ENCODE measurements at places on chromosomes 3 and 15.

GRCh38 chr15:56366211-56366610, 985 bp downstream of the TEX9 start:
- no peak for DNase-seq

DNA sequence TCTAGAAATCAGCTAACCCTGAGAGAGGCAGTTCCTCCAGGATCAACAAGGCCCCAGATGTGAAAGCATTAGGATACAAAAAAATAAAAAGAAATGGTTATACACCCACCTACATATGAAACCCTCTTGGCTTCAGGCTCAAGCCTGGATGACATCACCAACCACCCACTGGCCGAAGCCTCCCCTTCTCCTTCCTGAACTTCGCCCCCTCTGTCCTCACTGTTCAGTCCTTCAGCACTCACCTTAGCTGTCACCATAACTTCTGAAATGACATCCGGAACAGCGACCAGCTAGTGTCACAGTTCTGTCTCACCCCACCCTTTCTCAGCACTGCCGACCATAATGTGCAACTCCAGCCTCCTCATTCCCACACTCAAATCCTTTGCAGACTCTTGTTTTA, 98.7 kb downstream of the PLCH1 start:
- no peak for DNase-seq

DNA sequence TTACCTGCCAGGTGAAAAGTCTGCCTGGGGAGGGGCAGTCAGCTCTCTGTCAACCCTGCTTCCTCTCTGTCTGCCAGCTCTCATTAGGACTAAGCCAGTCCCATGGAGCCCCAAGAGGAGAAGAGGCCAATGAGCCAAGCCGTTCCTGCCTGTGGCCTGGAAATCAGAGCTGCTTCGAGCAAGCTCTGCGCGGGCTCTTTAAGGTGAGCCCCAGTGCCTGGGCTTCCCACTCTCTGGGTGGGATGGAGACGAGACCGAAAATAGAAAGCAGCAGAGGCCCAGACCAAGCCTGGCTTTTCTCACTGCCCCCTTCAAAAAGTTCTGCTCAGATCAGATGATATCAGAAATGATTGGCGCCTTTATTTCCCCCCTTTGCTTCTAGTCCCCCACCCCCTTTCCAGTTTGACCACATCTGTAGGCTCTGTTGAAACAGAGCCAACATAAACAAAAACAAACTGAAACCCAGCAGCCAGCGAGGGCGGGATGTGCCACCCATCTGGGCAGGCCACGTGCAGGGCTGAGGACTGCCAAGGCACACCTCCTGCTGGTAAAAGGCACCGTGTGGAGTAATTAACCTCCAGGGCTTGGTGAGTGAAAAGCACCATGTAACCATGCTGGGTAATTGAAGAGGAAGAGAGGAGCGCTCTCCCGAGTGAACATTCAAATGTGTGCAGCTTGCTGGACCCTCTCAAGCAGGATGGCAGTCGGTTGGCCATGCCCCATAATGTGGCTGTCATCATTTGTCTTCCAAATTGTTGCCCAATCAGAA, 471.0 kb upstream of the PROK2 start:
- DNase-seq: peak; percentile 55

GRCh38 chr3:194337965-194338753, 13.0 kb downstream of the CPN2 start:
- DNase-seq: no peak

GRCh38 chr3:101458387-101458786, 54.6 kb downstream of the SENP7 start:
- no peak for DNase-seq

DNA sequence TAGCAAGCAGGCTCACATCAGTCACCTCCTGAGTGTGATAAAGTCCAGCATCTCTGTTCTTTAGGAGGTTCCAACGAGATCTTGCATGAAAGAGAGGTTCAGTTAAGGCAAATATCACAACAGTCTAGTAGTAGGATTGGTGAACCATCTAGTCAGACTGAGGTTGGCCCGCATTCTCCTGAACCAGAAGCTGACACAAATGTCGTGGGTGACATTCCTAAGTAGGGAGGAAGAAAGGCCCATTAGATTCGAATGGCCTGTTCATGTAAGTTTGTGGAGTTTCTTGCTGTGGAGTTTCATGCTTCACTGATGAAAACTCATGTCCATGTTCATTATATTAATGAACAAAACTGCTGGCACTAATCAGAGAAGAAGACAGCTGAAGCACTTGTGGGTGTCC, 66.7 kb upstream of the XCR1 start:
- no peak for DNase-seq

DNA sequence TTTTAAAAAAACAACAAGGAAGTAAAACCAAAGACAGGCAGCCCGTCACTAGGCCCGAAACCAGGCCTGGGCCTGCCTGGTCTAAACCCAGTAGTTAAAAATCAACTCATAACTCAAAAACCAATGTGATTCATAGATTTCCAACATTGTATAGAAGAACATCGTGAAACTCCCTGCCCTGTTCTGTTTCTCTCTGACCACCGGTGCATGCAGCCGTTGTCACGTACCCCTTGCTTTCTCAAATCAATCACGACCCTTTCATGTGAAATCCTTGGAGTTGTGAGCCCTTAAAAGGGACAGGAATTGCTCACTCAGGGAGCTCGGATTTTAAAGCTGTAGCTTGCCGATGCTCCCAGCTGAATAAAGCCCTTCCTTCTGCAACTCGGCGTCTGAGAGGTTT, 89.5 kb downstream of the DCLK3 start:
- DNase-seq: no peak

GRCh38 chr3:10702961-10703740, 112.9 kb upstream of the SLC6A11 start:
- DNase-seq: no peak

DNA sequence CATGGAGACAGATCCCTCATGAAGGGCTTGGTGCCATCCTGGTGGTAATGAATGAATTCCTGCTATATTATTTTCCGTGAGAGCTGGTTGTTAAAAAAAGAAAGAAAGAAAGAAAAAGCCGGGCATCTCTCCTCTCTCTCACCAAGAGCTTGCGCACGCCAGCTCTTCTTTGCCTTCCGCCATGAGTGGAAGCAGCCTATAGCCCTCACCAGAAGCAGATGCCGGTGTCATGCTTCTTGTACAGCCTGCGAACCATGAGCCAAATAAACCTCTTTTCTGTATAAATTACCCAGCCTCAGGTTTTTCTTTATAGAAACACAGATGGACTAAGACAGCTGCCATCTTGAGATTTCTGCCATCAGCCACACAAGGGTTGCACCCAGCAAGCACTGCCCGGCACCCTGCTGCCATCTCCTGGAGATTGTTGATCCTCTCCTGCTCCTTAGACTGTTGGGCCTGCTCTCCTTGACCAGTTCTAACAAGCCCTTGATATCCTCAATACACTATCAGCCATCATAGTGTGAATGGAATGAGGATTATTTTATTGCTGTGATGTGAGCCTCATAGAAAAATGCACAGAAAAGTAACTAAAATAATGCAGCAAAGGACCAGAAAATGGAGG, 3.5 kb upstream of the AHSG start:
- no peak for DNase-seq

GRCh38 chr15:100254285-100254684, 87.5 kb downstream of the ADAMTS17 start:
- no peak for DNase-seq

GRCh38 chr3:148093753-148094152, 604.0 kb upstream of the AGTR1 start:
- DNase-seq: no peak

- DNase-seq: no peak
Measured at GRCh38 chr3:69020424-69020823, 6.9 kb upstream of the EOGT start.

Data from CD4-positive, alpha-beta T cell treated with Interleukin-6 for 4 hours (primary cell).